ENCODE measurements at places on chromosomes 4 and X.

DNA sequence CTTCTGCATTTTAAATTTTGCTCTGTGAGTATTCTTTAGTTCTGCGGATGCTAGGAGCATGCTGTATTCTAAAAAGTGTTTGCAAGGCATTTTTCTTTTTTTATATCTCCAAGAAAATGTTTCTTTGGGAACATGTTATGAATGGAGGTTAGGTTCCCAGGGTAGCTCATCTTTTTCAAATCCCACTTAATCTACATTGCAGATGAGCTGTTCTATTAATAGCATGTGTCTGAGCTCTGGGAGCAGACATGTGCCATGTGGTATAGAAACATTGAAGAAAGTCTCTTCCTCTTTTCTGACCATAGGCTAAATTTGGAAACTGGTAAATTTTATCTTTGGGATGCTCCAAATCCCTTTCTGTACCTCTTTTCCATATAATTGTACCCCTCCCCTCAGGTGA is 23.2 kb downstream of the DIAPH2 start:
- no peak for DNase-seq

DNA sequence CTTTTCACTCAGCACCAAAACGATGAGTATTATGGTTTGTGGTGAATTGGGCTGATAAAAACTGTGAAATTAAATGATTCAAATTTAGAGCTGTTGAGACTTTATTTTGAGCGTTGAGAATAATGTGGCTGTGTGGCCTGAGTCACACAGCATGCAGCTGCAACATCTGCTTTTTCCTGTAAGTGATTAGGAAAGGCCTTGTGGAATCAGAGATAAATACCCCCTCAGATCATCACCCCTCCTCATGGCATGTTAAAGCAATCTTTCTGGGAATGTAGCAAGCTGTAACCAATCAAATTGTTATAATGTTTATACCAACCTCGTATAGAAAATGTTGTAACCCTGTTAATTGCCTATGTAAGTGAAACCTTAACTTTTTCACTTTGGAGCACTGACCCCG is 90.0 kb upstream of the GRPR start:
- DNase-seq = no peak

DNA sequence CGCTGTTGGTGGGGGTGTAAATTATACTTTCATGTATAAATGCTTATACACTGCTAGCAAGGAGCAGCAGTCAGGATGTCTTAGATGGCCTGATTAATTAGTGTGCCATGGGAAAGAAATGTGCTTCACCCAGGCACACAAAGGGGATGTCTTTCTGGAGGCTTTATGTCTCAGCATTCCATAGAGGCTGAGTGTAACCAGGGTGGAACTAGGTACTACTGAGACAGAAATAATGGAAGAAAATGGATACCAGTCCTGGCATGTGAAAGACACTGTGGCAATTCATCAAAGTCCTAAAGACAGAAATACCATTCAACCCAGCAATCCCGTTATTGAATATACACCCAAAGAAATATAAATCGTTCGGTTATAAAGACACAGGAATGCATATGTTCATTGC is 52.5 kb downstream of the PF4 start:
- no peak for DNase-seq

GRCh38 chrX:78958419-78959116 is 13.4 kb downstream of the P2RY10 start:
- no peak for DNase-seq

- no peak for DNase-seq
Measured at GRCh38 chr4:28548136-28548535, 1687.5 kb downstream of the STIM2 start.

DNA sequence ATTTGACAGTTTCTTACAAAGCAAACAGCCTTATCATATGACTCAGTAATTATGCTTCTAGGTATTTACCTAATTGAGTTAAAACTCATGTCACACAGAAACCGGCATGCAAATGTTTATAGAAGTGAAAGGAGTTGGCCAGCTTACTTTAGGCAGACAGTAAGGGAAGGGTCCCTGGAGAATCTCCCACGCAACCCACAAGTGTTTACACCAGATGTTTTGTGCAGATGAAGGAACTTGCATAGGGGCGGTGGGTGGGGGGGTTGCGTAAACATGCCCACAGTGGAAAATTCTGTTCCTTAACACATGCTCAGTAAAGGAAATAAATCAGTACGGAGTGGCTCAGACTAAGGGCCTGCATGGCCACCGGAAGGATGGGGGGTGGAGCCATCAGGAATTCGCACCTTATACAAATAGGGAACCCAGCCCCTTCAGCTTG is 330.5 kb upstream of the AADAT start:
- DNase-seq = no peak

GRCh38 chr4:126969360-126970235 is 663.2 kb upstream of the INTU start:
- no peak for DNase-seq

- DNase-seq = no peak
Measured at GRCh38 chr4:10243856-10244255, 127.3 kb upstream of the WDR1 start.

GRCh38 chr4:146957237-146957636 is 11.6 kb upstream of the TTC29 start:
- DNase-seq = no peak

- no peak for DNase-seq
Measured at GRCh38 chr4:955931-956381, 17.4 kb downstream of the DGKQ start.

DNA sequence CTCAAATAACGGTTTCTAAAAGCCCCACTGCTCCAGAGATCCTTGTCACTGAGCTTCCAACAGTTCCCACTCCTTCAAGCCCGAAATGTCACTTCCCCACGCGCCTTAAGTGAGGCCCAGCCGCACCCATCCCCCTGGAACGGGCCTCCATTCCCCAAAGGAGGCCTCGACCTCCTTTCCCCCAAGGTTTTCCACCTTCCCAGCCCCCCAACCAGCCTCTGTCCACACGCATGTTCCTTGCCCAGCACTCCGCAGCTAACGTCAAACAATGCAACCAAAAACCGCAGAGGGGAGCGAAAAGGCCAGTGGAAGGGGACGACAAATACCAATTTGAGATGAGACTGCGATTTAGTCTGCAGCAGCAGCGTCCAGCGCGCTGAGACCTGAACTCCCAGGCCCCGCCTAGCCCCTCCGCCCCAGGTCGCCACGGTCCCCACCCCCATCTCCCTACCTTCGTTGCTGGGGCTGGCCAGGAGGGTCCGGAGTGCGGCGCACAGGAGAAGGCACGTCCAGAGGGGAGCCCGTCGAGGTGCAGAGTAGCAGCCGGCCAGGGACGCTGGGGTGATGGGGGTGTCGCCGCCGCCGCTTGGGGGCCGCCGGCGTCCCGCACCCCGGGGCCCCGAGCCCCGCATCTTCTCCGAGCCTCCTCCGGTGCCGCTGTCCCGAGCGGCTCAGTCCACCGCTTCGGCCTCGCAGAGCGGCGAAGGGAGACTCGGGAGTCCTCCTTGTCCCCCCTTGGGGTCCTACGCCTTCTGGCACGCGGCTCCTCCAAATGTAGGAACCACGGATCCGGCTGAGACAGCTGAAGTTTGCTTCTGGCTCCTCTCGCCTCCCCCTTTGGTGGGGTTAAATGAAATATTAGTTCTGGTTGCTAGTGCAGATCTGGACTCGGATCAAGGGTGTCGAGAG is 924 bp downstream of the EPHA5 start:
- DNase-seq = no peak

GRCh38 chr4:132334081-132334480 is 815.0 kb upstream of the PCDH10 start:
- no peak for DNase-seq

GRCh38 chr4:98555798-98556445 is 102.5 kb downstream of the TSPAN5 start:
- no peak for DNase-seq
